ENCODE measurements at places on chromosomes 12 and 14.

DNA sequence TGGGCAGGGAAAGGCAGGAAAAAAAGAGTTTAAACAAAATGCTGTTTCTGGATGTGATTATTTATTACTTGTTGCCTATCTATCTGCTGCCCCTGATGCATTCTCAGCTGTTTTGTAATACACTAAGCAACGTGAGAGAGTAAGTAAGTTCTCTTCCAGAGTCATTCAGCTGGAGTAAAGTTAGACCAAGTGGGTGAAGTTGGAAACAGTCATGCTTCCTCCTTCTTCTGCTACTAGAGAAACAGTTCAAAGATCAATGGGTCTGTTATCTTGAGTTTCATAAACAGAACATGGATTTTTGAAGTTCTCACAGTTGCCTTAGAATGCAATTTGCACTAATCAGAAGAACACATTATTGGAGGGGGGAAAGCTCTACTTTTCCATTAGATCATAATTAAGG, 279.3 kb downstream of the EGLN3 start:
- no peak for DNase-seq

DNA sequence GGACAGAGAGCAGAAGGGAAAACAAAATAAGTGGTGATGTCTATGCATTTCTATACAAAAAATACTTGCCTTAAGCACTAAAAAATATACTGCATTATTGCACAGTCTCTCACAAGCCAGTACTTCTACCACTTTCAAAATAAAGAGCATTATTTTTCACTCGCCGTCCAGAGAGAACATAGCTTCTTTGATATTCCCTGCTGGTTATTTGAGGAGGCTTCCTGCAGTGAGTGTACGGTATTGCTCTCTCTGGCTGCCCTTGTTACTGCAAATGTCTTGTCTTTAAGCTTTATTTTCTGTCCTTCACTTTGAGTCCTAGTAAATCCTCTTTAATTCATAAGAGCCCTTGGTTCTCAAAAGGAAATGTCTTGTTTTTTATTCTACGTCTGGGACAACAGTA, 81.1 kb downstream of the EML1 start:
- DNase-seq, result no peak

DNA sequence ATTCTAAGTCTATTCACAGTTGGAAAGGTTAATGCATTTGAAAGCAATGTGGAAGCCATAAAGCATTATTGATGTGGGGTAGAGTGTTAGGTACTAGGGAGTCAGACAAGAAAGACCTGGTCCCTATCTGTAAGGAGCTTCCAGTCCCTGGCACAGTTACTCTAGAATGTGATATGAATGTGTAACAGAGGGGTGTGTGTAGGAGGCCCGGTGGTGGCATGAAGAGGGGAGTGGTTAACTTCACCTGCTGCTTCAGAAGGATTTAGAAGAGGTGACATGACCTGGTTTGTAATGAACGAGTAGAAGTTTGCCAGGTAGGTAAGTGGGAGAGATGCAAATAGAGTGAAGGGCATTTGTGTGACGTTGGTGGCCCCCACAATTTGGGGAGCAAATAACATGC, 15.1 kb upstream of the GALNT6 start:
- no peak for DNase-seq

- no peak for DNase-seq
These were observed 106.2 kb downstream of the TMEM30B start for GRCh38 chr14:61174987-61175386.

DNA sequence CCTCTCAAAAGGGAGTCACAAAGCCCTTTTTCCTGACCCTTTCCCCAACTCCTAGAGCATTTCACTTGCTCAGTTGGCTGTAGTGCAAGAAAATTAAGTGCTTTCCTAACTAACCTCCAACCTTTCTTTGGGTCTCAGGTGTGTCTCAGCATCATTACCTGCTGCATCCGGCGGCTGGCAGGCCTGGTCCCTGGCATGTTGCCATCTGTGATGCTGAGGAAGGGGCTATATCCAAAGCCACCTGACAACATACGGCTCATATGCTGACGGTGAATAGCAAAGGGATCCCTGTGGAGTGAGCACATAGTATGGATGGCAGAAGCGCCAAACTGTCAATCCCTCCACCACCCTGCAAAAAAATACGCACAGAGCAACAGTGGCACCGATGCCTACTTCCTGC, 1.2 kb downstream of the MLF2 start:
- DNase-seq, result no peak

DNA sequence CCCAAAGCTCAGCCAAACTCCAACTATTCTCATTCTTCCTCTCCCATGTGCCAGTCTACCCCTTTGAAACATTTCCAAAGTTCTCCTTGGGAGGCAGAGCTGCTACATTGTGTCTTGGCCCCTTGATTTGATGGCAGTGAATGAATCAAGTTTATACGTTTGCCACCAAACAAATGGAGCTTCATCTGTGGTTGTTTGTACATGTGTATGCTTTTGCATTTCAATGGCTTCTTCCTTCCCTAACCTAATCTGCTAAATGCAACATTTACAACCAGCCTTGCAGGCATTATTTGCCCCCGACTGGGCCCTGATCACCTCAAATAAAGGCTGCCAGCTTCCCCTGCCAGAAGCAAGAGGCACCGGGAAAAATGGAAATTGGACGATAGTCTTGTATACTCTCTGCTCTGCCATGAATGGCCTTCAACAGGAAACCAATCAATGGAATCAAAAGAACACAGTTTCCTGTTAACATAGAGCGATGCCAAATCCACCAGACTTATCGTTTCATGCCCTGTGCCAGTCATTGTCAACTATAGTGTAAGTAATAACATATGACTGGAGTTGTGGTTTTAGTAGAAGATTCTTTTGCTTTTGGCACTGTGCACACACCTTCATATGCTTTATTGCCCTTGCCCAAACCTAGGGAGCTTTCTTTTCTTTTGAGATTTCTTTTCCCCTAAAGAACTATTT, 97.8 kb downstream of the TMEM30B start:
- DNase-seq, result no peak

GRCh38 chr14:96080571-96080970, 41.4 kb downstream of the C14orf132 start:
- no peak for DNase-seq

DNA sequence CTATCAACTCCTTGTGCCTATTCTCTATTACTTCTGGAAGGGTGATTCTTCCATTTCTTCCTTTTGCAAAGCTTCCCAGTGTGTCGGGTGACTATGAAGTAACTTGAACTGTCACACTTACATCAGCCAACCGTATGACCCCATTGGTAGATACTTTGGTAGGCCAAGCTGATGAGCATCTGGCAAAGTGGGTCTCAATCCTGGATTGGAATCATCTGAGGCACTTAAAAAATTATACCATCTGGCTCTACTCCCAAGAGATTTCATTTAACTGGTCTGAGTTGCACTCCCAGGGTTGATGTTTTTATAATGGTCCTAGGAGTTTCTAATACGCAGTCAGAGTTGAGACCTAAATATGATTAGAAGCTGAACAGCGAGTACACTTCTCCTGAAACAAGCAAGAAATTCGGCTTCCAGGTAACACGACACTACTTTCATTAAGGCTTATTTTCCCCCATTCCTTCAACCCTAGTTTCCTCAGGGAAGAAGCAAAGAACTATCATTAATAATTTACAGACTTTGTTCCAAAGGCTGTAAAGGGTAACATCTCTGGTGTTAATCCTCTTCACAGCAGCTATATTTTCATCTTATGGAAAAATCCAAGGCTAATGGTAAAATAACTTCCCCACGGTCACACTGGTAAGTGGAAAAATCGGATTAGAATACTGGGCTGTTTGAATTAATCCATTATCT, 76.8 kb downstream of the PDE6H start:
- DNase-seq, result no peak

- no peak for DNase-seq
These were observed 160.0 kb upstream of the E2F7 start for GRCh38 chr12:77225373-77225772.

DNA sequence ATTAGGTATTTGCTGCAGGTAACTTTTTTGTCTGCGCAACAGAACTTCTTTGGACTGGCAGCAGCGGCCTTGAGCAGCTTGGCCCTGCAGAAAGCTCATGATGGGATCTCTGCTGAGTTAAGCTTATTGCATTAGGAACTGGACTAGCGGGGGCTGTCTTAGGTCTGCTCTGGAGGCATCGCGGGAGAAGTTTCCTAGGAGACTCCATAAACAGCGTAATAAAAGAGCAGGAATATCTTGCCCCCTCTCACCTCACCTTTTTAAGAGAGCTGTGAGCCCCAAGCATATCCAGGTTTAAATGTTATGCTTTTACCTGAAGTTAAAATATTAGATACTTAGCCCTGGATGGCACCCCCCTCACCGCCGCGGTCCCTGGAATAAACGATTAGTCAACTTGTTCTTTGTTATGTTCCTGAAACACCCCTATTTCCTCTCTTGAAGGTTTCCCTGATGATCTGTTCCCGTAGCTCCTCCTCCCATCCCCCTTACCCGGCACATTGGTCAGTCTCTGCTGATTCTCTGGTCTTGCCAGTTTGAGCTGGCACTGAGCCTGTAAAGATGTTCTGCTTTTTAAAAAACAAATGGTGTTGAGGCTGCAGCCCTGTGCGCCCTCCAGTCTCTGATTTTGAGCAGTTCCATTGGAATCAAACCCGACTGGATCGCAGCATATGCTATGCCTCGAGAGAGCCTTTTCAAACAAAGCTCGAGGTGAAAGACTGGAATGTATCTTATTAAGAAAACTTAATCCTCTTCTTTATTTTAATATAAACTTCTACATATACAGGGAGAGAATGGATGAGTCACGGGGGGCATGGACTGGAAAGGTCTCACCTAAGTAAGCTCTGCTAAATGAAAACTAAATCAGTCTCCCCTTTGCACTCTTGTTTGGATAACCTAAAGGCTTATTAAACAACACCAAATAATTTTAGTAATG, 1.9 kb downstream of the MLXIP start:
- DNase-seq, result no peak

GRCh38 chr12:122841544-122842321, 6.5 kb downstream of the HIP1R start:
- DNase-seq, result no peak

GRCh38 chr12:1594006-1594260, 448 bp downstream of the FBXL14 start:
- DNase-seq, result no peak

DNA sequence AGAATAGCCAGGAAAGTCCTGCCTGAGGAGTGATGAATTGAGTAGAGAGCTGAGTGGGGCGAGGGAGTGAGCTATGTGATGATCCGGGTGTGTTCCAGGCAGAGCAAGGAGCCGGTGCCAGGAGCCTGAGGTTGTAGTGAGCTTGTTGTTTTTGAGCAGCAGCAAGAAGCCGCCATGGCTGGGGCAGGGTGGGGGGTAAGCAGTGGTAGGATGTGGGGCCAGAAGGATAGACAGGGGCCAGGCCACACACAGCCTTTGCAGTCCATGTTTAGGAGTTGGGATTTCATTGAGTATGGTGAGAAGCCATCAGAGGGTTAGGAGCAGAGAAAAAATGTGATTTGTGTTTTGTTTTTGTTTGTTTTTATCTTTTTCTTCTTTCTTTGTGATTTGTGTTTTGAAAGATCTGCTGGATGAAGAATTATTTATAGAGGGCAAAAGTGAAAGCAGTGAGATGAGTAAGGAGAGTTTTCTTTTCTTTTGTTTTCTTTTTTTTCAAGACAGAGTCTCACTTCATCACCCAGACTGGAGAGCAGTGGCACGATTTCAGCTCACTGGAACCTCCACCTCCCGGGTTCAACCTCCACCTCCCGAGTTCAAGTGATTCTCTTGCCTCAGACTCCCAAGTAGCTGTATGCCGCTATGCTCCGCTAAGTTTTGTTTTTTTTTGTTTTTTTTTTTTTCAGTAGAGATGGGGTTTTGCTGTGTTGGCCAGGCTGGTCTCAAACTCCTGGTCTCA, 92.3 kb upstream of the BCAT1 start:
- DNase-seq, result no peak

DNA sequence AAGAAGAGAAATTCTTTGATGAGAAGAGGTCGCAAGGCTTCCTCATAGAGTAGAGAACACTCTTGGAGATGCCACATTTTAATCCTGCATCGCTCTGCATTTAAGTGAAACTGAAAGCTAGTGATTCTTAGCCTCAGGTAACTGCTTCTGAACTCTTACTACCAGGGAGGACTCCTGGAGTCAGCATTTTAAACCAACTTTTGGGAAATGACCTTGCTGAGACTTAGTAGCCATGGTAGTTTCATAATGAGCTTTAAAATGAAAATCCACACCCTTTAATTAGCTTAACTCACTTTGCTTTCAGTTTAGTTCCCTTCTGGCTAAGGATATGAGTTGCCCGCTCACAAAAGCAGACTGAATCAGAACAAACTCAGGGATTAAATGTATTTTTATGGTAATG, 80.3 kb downstream of the SYNE2 start:
- no peak for DNase-seq

- no peak for DNase-seq
These were observed 65.2 kb downstream of the EP400 start for GRCh38 chr12:132014915-132015280.

GRCh38 chr12:82609234-82609914, 77.3 kb upstream of the TMTC2 start:
- no peak for DNase-seq

DNA sequence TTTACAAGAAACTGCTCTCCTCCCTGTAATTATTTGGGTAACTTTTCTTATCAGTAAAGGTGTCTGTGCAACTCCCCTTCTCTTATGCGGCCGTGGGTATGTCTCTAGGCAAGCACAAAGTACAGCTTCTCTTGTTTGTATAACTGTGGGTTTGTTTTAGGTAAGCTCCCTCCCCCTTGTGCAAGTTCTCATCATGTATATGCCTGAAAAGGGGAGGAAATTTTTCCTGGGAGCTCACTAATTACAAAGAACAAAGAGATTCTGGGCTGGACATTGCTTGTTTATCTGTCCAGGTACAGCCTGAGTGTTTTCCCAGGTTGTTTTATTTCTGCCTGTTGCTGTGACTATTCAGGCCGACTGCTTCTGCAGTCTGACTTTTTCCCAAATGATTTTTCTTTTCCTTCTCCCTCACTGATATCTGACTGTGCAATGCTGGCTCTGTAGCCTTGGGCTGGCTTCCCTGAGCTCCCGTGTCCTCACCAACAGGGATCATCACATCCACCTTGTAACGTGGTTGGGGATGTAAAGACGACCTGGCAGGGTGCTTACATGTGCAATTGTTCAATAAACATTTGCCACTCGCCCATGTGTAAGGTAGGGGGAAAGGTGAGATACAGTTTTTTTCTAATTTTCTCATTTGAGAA, 916.5 kb downstream of the AACS start:
- no peak for DNase-seq
